ENCODE measurements at places on chromosomes 11 and 22.

DNA sequence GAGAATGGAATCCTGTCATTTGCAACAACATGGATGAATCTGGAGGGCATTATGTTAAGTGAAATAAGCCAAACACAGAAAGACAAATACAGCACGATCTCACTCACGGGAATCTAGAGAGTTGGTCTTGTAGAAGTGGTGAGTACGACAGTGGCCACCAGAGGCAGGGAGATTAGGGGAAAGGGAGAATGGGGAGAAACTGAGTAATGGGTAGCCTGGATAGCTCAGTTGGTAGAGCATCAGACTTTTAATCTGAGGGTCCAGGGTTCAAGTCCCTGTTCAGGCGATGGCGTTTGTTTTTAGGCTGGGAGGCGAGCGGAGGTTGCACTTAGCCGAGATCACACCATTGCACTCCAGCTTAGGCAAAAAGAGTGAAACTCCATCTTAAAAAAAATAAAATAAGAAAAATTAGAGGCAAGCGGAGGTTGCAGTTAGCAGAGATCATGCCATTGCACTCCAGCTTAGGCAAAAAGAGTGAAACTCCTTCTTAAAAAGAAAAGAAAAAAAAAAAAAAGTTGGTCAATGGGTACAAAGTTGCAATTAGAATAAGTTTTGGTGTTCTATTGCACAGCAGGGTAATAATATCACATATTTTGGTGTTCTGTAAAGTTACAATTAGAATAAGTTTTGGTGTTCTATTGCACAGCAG lies 95.7 kb upstream of the UBASH3B start:
- DNase-seq = no peak

- no peak for DNase-seq
These were observed 13.4 kb downstream of the C11orf24 start for GRCh38 chr11:68258363-68258765.

DNA sequence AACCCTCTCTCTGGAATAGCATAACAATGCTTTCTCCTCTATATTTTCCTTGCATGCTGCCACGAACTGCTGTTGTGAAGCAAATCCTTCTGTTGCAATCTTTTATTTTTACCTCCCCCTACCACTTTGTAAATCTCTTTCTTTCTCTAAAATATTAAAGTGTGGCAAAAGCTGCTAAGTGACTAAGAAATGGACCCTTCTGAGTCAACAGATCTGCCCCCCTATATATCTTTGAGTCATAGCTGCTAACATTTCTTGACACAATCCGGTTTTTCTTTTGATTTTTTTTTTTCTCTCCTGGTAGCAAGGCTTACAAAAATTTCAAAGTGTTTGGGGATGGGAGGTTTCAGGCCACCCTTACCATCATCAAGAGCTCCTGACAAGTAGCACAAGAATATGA lies 39.0 kb upstream of the KIRREL3 start:
- no peak for DNase-seq

DNA sequence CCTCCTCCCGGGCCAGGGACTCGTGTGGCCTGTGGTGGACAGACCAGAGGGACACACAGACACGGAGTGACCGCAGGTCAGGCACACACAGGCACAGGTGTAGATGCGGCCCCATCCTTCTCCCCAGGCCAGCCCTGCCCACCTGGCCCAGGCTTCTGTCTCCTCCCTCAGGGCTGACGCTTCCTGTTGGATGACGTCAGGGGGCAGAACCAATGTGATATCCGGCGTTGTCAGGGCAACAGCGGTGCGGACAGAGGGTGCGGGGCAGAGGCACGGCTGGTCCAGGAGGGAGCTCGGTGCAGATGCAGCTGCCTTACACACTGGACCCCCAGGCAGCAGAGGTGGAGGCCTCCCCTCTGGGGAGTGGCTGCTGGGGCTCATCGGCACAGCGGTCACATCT lies 2.9 kb upstream of the TUBGCP6 start:
- DNase-seq = no peak

GRCh38 chr22:32905400-32905799 lies 103.9 kb downstream of the TIMP3 start:
- no peak for DNase-seq

DNA sequence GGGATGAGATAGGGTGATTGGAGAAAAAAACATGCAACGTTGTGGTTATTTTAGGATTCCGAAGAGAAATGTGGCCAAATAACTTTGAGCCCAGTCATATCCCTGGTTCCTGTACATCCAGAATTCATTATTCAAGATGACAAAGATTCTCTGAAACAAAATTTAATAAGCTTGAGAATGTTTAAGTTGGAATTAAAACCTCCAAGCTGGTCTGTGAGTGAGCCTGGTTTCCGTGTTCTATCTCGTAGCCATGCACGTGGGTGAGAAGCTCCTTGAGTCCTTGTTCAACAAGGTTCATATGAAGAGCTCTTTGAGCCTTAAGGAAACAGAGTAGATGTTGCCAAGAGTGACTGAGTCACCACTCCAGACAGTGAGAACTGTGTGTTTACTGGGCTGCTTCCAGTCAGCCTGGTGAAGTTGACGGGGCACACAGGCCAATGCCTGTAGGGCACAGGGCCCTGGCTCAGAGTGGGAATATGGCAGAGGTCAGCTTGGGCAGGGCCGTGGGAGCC lies 206.5 kb downstream of the NAV2 start:
- no peak for DNase-seq

- DNase-seq = no peak
These were observed 4.1 kb upstream of the SIK2 start for GRCh38 chr11:111598148-111598547.

GRCh38 chr22:46777609-46777970 lies 15.1 kb downstream of the TBC1D22A start:
- DNase-seq = no peak

DNA sequence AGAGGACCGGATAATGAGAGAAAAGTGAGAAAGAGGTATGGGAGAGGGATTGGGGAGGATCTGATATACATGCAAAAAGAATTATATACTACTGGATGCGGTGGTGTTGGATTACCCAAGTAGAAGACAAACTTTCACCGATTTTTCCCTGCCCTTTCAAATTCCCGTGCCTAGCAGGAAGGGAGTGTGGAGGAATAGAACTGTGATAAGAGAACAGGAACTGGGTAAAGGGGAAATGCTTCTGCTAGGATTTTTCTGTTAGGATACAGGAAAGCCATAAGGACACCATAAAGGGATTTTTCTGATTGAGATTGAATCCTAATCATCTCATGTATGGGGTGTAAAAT lies 480 bp upstream of the MTMR2 start:
- DNase-seq = no peak
